ENCODE measurements at places on chromosomes 4 and X. TPM values are rescaled to one million over a fixed set of nuclear protein-coding genes. Genes with fewer than 3 reads are reported as not detected.

Gene ANXA10
- total RNA-seq, result not detected

Gene TMPRSS11F
- not detected for total RNA-seq

Gene CEP44
- total RNA-seq, result 8.9 TPM

- DNase-seq, result no peak
Measured at GRCh38 chr4:127870688-127871087, 10.0 kb upstream of the PLK4 start.

DNA sequence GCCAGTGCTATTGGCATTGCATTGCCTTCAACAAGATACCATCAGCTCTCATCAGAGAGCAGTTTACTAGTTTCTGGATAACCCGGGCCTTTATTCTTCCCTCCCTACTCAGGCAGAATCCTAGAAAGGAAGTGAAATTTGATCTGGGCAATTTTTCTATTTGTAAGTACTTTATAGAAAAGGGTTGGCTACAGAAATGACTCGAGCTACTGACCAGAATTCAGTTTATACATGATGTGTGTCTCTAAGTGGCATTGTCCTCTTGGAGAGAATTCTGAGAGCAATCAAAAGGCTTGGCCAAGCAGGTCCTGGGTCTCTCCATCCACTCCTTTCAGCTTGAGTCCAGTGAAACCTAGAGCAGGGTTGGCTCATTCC lies 192.7 kb upstream of the LEF1 start:
- DNase-seq, result no peak

- no peak for DNase-seq
Measured at GRCh38 chr4:162209706-162210105, 45.9 kb upstream of the FSTL5 start.

DNA sequence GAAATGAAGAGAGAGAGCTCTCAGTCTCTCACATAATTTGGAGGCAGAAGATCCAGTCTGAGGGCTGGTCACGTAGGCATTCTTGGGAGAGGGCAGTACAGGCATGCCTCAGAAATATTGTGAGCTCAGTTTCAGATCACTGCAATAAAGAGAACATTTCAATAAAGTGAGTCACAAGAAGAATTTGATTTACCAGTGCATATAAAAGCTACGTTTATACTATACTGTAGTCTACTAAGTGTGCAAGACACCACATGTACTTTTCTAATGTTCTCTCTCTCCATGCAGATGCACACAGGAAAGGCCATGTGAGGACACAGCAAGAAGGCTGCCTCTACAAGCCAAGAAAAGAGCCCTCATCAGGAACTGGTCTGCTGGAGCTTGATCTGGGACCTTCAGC lies 583.5 kb upstream of the FAT1 start:
- no peak for DNase-seq

DNA sequence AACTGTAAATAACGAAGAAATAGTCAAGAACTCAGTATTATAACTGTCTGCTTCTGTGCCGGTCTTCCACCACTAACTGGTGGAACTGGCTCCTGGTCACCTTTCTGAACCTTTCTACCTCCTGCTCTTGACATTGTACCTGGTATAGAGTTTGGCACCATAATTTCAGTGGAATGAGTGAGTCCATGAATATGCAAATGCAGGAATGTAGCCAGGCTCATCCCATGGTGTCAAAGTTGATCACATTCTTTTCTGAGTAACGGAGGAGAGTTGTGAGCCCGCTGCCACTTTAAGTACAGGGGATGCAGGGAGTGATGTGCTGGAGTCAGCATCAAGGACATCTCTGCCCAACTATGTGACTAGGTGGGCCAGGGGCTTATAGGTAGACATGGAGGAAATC lies 207.9 kb upstream of the HS3ST1 start:
- DNase-seq, result no peak

- DNase-seq, result no peak
Measured at GRCh38 chrX:19293606-19294325, 50.0 kb upstream of the PDHA1 start.

Data from omental fat pad (tissue), 4 donors.